Neuronal stem cell (in vitro differentiated cells): ENCODE measurements at places on chromosomes 12 and 14.

DNA sequence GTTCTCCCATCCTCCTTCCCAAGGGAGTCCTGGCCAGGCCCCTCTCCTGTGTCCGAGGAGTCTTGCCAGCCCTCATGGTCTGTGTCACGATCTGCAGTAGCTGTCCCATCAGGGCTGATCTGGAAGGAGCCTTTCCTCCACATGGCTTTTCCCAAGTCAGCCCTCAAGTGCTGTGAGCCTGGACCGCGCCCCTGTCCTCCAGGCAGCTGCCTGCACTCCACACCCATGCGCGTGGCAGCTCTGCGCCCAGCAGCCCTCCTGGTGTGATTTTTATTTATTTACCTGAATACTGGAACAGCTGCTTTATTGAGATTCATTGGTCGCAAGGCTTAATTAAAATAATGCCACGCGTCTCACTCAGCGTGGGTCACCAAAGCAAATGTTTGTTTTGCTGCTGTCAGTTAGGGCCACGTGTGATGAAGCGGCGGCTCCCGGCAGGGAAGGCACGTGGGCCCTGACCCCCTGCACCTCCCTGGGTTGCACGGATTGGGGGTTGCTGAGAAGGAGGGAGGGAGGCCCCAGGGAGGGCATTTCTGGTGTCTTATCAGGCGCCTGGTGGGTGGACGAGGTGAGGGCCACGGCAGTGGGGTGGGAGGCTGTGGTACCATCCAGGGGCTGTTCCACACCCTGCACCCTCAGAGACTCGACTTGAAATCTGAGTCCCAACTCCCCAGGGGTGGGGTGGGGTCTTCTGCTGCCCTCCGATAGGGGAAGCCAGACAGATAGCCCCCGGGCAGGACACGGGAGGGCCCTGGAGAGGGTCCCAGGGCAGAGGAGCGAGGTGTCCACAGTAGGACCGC, 206.3 kb upstream of the C14orf180 start:
- DNase-seq = no peak

- no peak for DNase-seq
These were observed 16.4 kb downstream of the NID2 start for GRCh38 chr14:52052288-52052943.

DNA sequence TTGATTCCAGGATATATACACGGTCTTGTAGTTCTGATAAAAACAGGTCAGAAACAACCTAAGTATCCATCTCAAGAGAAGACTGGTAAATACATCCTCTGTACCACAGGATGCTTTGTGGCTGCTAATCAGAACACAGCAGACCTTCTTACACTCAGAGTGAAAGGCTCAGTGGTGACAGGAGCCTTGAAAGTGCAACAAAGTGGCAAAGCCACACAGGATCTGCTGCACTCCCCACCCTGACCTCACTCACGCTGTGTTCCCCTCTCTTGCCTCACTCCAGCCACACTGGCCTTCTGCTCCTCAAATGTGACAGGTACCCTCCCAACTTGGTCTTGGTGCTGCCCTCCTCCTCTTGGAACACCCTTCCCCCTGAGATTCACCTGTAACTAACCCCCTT, 98.1 kb upstream of the GRIP1 start:
- no peak for DNase-seq

- DNase-seq = no peak
These were observed 33.2 kb downstream of the CPNE8 start for GRCh38 chr12:38872156-38872555.

DNA sequence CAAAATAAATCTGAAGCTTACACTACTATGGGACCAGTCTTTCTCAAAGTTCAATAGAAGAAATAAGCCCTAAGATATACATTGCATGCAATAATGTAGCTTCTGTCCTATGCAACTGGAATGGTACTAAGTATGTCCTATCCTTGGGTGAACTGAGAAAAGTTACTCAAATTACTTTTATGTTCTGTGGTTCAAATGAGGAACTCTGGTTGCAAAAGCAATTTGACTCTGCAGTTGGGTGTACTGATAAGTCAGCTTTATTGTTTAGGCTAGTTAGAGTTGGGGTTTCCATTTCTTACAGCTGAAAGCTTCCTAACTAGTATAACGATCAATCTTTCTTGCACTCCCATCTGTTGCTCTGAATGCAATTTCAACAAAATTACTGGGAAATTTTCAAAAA, 29.2 kb downstream of the GPR135 start:
- no peak for DNase-seq

DNA sequence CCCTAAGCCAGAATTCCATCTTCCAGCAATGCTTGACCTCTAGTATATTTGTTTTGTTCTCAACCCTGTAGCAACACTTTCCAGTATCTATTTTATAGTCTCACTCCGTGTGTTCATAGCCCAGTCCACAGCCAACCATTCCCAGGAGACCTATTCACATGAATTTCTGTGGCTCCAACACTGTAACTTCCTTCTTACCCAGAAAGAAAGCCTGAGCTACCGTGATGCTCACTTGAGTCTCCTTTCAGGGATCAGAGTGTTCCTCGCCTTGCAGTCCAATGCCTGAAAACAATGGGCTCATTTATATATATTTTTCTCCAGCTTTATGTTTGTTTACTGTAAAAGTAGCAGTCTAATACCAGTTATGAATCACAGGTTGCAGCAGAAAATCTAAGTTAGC, 645.0 kb upstream of the NOVA1 start:
- DNase-seq = no peak

GRCh38 chr12:116194935-116195431, 82.5 kb downstream of the MED13L start:
- DNase-seq = no peak

- DNase-seq = no peak
These were observed 4.7 kb downstream of the ACVRL1 start for GRCh38 chr12:51911788-51912711.

DNA sequence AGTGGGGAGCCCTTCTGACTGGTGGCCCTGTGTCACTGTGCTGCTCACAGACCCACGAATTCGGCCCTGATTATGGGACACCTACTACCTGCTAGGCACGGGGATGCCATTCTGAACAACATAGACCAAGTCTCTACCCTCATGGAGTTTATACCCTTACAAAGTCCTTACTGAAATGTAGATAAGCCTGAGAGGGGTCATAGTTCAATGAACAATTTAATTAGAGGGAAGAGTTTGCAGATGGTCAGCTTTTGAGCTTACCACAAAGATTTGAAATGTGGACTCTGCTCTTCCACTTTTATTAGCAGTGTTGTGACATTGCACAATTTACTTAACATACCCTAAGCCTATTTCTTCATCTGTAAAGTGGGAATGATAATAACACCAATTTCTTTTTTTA, 161.1 kb downstream of the MYRFL start:
- no peak for DNase-seq

DNA sequence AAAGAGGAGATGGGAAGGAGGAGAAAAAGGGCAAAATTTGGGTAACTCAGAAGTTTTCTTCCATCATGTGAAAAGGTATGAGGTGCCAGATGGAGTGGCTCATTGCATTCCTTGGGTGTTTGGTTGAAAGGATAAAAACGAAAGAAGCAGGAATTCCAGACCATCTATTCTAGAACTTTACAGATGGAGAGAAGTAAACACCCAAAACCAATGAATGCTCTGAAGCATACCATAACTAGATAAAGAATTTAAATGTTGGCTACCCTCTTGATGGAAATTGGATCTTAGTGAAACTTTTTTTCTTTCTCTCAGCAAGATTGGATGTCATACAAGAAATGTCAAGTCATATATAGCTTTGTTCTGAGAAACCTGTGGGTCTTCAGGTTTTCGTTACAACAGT, 175.6 kb upstream of the FAR2 start:
- no peak for DNase-seq

DNA sequence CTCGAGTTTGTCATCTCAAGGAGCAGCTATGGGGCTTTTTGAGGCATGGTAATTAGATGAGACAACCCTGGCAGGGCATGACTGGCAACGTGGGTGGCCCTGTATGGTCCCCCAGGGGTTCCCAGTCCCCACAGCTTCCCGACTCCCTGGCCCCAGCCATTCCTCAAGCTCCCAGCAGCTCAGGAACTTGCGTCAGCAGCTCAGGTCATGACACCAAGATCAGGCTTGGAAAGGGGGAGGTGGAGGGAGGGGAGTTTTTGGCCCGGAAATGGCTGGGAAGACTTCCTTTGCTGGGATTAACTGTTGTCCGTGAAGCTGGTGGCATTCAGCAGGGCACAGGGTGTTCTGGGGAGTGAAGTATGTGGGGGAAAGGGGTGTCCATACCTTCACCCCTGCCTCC, 10.4 kb upstream of the NRIP2 start:
- no peak for DNase-seq

DNA sequence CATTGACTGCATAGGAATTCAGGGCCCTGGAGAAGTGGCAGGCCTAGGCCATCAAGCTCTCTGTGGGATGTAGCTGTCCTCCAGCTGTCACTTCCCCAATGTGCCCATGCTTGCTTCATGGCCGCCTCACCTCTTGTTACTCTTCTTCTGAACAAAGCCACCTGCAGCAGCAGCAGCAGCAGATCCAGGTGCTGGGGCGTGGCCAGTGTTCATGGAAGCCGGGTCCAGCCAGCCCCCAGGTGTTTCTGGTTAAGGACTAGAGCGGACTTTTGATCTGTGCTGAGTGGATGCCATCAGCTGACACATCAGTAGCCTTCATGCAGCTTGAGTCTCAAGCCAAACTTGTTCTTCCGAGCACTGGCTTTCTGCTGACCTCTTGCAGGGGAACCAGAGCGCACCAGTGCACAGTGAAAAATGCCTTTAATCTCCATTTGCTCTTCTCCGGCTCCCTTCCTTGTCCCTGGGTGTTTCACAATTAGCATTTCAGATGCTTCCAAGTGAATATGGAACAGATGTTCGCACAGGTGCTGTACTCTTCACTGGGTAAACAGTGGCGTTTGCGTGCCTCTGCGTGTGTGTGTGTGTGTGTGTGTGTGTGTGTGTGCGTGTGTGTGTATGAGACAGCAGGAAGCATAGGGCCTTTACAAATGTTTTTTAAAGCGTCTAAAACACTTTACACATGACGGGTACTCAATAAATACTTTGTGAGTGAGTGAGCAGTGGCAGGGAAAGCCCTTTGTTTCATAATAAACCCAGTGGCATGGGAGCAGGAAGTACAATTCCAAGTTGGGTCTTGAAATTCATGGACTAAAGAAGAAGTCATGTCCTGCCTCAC, 20.1 kb downstream of the TPCN1 start:
- DNase-seq = no peak
